A172 (cell line): ENCODE measurements at places on chromosomes 13 and 19. TPM values are rescaled to one million over a fixed set of nuclear protein-coding genes. Genes with fewer than 3 reads are reported as not detected.

The GFY gene
- not detected in 2 replicates for total RNA-seq

DNA sequence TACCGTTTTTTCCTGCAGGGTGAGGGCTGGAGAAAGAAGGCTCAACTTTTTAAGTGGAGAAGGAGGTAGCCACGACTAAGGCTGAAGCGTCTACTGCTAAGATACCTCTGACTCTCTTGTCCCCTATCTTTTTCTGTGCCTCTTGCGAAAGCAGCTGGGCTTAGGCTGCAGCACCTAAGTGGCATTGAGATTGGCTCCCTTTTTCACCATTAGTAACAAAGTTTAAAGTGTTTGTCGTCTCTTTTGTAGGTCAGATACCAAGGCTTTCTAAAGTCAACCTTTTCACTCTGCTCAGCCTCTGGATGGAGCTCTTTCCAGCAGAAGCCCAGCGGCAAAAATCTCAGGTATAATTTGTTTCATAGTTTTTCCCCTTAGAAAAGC is 887 bp downstream of the CDADC1 start:
- DNase-seq: no peak

- DNase-seq: peak; percentile 35
Measured at GRCh38 chr13:101575581-101575980, 123.1 kb downstream of the ITGBL1 start.

DNA sequence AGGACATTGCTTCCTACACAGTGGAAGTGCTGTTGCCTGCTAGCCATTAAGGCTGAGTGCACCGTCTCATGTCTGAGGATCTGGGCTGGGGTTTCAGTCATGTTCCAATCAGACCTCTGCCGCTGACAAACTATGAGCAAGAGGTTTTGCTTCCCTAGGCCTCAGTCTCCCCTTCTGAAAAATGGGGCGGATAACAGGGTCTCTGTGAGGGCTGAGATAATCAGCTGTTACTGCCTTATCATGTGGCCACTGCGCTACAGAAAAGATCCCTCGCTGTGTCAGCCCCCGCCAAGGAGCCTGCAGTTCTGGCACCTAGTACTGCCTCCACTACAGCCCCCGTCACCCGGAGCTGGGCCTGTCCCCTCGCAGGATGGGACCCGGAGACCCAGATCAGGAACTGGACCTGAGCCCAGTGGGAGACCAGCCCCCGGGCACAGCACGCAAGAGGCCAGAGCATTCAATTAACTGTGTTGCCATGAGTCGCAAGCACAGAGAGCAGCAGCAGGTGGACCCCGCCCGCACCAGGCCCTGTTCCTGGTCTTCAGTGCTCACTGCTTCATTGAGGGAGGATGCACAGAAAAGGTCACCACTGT is 3.0 kb upstream of the PNKP start:
- no peak for DNase-seq

- DNase-seq: no peak
Measured at GRCh38 chr19:7759156-7759555, 3.9 kb upstream of the CLEC4M start.
